ENCODE measurements at places on chromosomes 3 and 15. TPM values are rescaled to one million over a fixed set of nuclear protein-coding genes. Genes with fewer than 3 reads are reported as not detected.
A peak's percentile ranks its signal among the peaks of the same experiment; 100 is the strongest.

The MUSTN1 gene
- total RNA-seq, result 1.0 TPM

The EXD1 gene
- total RNA-seq, result not detected

The P2RY1 gene
- 0.74 TPM for total RNA-seq

The CADPS gene
- total RNA-seq, result not detected

The CSPG4 gene
- not detected for total RNA-seq

GRCh38 chr3:189573004-189573403, 58.2 kb upstream of the TP63 start:
- DNase-seq, result no peak

DNA sequence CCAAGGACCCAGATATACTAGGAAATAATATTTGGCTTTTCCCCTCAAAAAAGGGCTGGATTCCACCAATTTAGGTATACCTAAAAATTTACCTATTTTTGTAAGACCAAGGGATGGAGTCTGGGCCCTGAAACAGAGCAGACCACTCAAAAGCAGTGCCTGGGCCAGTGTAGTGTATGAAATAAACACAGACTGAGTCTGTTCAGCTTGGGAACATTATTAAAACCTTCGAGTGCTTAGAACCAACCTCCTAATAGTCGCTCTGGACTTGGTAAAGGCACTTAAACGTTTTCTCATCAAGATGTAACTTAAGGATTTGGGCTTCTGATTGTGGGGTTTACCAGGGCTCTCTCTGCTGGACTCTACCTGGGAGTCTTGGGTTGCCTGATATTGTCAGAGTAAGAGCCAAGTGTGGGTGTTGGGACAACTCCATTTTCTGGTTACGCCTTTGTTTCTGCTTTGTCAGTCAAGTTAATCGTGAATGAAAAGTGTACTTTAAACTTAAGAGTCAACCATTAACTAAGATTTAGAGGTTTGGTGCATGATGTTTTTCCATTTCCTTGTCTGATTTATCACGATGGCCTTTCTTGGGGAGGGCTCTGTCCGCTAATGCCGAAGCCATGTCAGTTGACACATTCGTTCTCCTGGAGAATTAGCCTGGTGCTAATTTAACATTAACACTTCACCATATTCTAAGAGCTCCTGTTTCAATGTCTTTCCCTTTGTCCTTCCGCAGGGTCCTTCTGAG, 221.0 kb upstream of the TPM1 start:
- no peak for DNase-seq

DNA sequence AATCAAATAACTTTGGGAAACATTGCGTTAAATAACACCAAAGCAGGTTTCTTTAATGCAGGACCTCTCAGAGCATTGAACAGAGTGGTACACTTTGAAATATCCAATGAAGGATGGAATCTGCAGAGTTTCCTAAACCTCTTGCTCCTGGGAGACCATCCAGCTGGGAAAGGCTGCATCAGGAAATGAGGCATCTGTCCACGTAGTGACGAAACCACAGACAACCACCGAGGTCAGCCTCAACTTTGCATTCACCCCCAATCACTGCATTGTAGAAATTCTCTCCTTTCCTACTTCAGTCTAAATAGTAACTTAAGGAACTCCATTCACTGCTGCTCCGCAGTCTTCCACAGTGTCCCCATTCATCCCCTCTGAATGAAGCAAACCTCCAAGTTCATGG, 41.5 kb upstream of the CDV3 start:
- DNase-seq, result no peak

- no peak for DNase-seq
Observed at GRCh38 chr15:88624971-88625490, 3.9 kb downstream of the AEN start.

DNA sequence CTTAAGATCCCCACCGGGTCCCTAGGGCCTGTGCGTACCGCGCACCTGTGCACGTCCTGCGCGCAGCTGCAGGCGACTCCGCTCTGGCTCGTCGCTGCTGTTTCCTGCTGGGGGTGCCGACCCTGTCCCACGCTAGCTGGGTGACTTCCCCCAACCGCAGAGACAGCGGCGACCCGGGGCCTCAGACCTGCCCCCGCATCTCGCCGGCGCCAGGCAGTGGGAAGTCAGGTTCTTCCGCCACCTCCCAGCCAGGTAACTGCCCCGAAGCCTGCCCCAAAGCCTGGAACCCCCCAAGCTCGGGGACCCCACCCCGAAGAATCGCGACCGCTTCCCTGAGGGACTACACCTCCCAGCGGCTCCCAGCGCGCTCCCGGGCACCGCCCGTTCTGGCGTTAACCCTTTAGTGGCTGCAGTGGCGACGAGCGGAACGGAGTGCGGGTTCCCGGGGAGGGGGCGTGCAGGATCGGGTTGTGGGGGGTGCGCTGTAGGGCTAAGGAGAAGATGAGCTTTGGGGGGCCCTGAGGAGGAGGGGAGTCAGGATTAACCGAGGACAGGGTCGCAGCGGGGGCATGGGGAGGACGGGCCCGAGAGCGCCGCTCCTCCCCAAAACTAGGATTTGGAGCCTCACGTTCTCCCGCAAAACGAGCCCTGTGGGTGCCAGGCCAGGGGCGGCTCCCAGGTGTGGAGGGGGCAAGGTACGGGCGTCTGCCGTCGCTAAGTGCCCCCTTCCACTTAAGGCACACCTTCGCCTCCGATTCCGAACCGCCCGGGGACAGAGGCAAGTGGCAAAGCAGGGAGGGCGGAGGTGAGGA, 589 bp downstream of the NEIL1 start:
- peak; percentile 62 for DNase-seq

DNA sequence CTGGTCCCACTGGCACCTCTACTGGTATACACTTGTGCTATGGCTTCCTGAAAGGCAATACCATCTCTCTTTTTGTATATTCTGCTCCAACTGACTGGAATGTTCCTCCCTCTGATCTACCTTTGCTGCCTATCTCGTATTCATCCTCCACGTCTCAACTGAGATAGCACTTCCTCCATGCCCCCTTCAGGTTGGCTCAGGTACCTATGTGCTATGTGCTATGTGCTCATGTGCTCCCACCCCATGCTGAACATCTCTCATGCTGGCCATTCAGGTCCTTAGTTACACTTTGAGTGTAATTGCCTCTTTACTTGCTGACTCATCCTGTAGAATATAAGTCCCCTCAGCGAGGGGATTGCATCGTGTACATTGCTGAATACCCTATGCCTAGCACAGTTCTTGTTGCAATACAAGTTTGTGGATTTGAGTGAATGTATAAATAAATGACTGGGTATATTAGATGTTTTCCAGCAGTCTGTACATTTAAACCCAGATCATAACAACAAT, 156.9 kb downstream of the SOX2 start:
- DNase-seq, result no peak

DNA sequence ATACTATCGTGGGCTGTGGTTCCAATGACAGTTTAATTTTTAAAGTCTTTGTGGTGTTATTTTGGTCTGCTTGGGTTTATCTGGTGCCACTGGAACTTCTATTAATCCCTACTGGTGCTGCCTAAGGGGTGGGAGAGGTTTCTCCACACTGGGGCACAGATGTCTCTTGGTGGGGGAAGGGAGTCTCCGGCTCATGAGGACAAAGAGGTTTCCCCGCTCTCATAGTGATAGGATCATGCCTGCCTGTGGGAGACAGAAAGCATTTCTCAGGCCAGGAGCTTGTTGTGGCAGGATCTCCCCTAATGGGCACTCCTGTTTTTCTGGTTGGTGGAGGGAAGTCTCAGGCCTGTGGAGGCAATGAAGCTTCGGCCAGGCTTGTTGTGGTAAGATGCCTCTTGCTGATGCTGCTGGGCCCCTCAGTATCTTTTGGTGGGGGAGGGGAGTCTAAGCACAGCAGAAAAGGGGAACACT, 84.3 kb upstream of the THRB start:
- no peak for DNase-seq

- DNase-seq, result peak; percentile 51
Observed at GRCh38 chr3:11140030-11140712, 14.1 kb upstream of the HRH1 start.

GRCh38 chr3:12957824-12958792, 115.1 kb downstream of the IQSEC1 start:
- no peak for DNase-seq

DNA sequence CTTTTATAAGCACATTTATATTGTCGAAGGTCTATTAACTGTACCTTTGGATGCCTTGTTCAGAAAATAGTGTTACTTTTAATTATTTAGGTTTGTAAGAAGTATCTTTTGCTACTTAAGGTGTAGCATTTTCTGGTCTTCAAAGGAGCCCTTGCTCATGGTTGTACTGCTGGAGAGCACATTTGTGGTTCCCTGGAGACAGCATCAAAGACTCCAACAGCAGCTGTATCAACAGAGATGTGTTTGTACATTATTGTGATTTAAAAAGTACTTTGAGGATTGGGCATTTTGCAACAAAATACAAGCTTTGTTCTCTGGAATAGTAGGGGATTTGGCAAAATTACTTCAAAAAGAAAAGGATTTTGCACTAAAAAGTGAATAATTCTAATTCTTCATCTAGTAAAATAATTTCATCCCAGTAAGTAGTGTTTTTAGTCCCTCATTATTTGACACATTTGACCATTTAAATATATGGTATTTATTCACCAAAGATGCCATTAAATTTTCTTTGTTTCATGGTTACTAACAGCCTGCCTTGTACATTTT, 16.5 kb downstream of the TBC1D23 start:
- no peak for DNase-seq

- no peak for DNase-seq
Observed at GRCh38 chr15:85693277-85693676, 101.4 kb downstream of the KLHL25 start.

DNA sequence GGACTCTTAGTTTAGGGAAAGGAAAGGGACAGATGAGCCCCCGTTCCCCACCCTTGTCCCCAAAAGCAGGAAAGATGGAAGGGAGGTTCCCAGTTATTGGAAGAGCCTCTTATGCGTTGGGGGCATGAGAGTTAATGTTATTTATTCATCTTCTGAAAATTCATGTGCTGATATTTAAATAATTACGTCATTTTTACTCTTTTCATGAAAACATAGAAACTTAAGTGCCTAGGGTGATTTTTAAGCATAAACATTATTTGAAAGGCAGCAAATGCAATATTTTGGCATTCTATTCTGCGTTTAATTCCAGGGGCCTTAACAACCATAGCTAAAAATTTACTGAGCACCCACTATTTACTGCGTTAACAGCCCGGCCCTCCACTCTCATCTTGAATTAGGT, 48.7 kb downstream of the GABRG3 start:
- DNase-seq, result no peak

- no peak for DNase-seq
Observed at GRCh38 chr3:157906627-157907026, 199.6 kb downstream of the SHOX2 start.

DNA sequence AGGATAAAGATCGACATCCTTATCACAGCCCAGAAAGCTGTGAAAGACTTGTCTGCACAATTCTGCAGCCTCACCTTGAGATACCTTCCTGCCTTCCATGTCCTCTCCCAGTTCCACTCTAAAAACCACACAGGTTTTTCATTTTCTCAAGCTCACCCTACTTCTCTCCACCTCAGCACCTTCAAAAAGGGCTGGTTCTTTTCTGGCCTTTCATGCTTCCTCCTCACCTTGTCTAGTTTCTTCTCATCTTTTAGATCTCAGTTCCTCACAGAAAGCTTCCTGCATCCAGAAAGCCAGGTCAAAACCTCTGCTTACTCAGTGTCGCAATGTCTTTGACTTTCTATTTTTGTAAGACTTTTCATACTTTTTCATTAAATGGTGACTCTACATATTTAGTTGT, 140.2 kb upstream of the STT3B start:
- DNase-seq, result no peak

GRCh38 chr15:70487387-70487740, 276.0 kb downstream of the UACA start:
- DNase-seq, result no peak

DNA sequence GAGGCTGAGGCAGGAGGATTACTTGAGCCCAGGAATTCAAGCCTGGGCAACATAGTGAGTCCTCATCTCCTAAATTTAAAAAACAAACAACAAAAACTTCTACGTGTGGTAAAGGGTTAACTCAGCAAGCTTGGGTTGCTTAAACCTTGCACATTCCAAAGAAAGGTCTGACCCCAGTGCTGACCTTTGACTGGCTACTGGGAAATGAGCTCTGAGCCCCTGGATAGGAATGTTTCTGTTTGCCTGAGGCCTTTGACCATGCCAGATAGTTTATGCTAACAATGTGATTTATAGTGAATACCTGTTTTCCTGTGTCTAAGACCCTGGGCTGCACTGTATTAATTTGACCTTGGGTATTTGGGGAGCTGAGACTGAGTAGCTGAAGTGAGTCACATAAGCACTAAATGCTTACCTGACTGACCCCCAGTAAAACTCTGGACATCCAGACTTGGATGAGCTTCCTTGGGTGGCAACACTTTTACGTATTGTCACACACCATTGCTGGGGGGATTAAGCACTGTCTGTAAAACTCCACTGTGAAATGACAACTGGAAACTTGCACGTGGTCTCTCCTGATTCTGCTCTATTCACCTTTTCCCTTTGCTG, 20.7 kb downstream of the TCAIM start:
- no peak for DNase-seq

Data from activated naive CD8-positive, alpha-beta T cell treated with anti-CD3 and anti-CD28 coated beads for 36 hours (primary cell).